ENCODE measurements at places on chromosomes 3 and 15. TPM values are rescaled to one million over a fixed set of nuclear protein-coding genes. Genes with fewer than 3 reads are reported as not detected.

- no peaks in the 10 kb centered on the region for H3K36me3 ChIP-seq
- peaks cover 25% of the 10 kb centered on the region for H3K4me1 ChIP-seq
- DNase-seq: no peak
- no peak overlapping the region for H3K27ac ChIP-seq
- H3K4me3 ChIP-seq: no peak overlapping the region
Measured at GRCh38 chr3:129039271-129040038, 21.1 kb upstream of the GP9 start.

- peaks cover 16% of the 10 kb centered on the region for H3K27me3 ChIP-seq
- H3K36me3 ChIP-seq: no peaks in the 10 kb centered on the region
- no peak for DNase-seq
- H3K27ac ChIP-seq: no peak overlapping the region
Measured at GRCh38 chr3:146575636-146576035, 29.5 kb downstream of the PLSCR5 start.

- H3K4me3 ChIP-seq: no peak overlapping the region
- no peaks in the 10 kb centered on the region for H3K36me3 ChIP-seq
- H3K27ac ChIP-seq: no peak overlapping the region
- H3K4me1 ChIP-seq: peaks cover 14% of the 10 kb centered on the region
- no peak for DNase-seq
- H3K27me3 ChIP-seq: no peaks in the 10 kb centered on the region
Measured at GRCh38 chr3:67946436-67946835, 292.0 kb upstream of the SUCLG2 start.

GRCh38 chr3:103388214-103388613, 953.4 kb downstream of the ZPLD1 start:
- H3K4me1 ChIP-seq: no peaks in the 10 kb centered on the region
- H3K27ac ChIP-seq: no peak overlapping the region
- H3K36me3 ChIP-seq: no peaks in the 10 kb centered on the region

DNA sequence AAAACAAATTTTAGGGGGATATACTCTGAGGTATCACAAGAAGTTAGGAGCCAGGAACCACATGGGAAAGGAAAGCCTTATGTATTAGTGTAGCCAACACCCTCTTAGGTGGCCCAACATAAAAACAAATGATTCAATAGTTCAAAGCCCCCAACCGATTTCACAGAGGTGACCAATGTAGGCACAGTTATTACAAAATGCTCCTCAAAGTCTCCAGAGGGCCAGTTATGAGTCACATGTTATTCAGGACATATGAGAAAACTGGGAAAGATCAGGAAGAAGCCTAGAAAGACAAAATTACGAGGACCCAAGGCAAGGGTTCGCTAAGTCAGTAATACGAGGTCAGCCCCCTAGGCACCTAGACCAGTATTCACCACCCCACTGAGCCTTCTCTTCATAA, 29.9 kb upstream of the FBN1 start:
- H3K36me3 ChIP-seq: no peaks in the 10 kb centered on the region
- no peaks in the 10 kb centered on the region for H3K27me3 ChIP-seq
- no peak for DNase-seq
- no peak overlapping the region for H3K4me3 ChIP-seq

GRCh38 chr15:89852342-89852995, 37.8 kb upstream of the ANPEP start:
- peaks cover 1% of the 10 kb centered on the region for H3K4me1 ChIP-seq
- no peak for DNase-seq
- peaks cover 23% of the 10 kb centered on the region for H3K36me3 ChIP-seq
- H3K27ac ChIP-seq: no peak overlapping the region
- no peaks in the 10 kb centered on the region for H3K27me3 ChIP-seq

DNA sequence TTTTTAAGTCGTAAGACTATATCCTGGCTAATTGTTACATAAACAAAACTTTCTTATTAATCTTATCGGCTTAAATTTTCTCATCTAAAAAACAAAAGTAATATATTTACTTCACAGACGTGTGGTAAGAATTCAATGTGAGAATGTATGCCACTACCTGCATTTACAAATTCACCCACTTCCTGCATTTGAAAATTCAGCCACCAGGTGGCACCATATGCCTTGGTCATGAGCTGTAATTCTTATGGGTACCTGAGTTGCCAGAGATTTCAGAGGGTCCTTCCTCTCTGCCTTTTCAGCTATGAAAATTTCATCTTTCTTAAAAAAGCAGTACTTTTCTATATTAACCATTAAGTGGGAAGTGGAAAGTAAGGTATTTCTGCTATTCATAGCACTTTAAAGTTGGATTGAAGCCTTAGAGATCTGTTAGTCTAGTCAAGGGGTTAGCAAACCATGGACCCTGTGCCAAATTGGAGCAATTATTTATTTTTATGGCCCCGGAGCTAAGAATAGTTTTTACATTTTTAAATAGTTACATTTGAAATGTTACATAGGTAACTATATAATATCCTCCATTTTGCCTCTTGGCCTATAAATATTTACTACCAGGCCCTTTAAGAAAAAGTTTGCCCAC, 127.8 kb downstream of the HCN4 start:
- H3K27me3 ChIP-seq: peaks cover 5% of the 10 kb centered on the region
- H3K27ac ChIP-seq: no peak overlapping the region
- no peaks in the 10 kb centered on the region for H3K4me1 ChIP-seq
- no peaks in the 10 kb centered on the region for H3K36me3 ChIP-seq
- H3K4me3 ChIP-seq: no peak overlapping the region

DNA sequence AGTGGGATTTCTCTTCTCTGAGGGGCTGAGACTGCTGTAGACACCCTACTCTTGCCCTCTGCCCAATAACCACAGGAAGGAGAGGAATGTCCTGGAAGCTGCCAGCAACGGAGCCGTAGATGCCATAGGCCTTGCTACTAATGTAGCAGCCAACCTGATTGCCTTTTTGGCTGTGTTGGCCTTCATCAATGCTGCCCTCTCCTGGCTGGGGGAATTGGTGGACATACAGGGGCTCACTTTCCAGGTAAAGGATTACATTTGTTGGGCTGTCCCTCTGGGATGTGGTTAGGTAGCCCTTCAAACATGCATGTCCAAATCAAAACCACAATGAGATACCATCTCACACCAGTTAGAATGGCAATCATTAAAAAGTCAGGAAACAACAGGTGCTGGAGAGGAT, 16.1 kb downstream of the SLC28A2 start:
- no peak overlapping the region for H3K27ac ChIP-seq
- no peaks in the 10 kb centered on the region for H3K4me1 ChIP-seq
- H3K36me3 ChIP-seq: no peaks in the 10 kb centered on the region

DNA sequence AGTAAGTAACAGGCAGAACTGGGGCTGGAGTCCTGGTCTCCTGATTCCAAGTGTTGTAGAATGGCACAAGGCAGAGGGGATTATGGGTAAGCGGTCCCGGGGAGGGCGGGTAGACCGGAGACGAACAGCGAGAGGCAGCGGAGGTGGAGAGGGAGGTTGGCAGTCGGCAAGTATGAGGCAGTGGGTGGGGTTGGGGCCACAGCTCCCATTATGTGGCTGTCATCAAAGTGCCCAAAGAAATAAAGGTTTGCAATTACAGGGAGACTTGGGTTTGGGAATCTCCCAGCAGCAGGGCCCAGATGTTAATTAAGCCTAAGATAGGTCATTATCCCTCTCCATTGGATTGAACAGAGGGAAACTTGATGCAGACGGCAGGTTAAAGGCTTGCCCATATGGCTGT, 16.9 kb downstream of the FAM43A start:
- no peak for DNase-seq
- no peak overlapping the region for H3K27ac ChIP-seq
- H3K27me3 ChIP-seq: peaks cover 6% of the 10 kb centered on the region
- no peaks in the 10 kb centered on the region for H3K4me1 ChIP-seq

The CCDC39 gene
- not detected for total RNA-seq

The TGM5 gene
- 0.37 TPM for total RNA-seq

The TRIM42 gene
- total RNA-seq: not detected

The GP9 gene
- not detected for total RNA-seq

The LRRC31 gene
- total RNA-seq: not detected

Data from activated CD8-positive, alpha-beta T cell treated with anti-CD3 and anti-CD28 coated beads, Interleukin-2, amount 10 ng/mL, durations not matched to agents 7 days and 5 days (primary cell).